Mesenchymal stem cell (in vitro differentiated cells and primary cell): ENCODE measurements at places on chromosomes 1 and 21.

GRCh38 chr1:147504801-147505311, 36.4 kb upstream of the BCL9 start:
- DNase-seq, result peak; percentile 40

GRCh38 chr1:228120857-228121489, 11.9 kb upstream of the MRPL55 start:
- no peak for DNase-seq

DNA sequence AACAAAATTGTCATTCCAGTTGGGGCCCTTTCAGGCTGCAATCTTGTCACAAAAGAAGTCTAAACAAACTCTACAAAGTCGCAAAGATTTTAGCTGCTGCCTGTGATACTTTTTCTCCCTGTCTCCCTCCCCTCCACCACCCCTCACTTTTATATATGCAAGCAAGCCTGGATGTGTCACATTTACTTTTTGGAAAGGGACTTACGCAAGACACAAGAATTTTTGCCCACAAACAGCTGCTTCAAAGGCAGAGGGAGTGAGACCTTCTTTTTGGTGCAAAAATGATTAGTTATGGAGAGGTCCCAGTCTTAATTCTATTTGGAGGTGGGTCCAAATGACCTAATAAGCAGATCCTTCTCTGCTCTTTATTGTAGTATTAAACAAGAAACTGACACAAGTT, 22.9 kb upstream of the RALGPS2 start:
- DNase-seq, result peak; percentile 27

DNA sequence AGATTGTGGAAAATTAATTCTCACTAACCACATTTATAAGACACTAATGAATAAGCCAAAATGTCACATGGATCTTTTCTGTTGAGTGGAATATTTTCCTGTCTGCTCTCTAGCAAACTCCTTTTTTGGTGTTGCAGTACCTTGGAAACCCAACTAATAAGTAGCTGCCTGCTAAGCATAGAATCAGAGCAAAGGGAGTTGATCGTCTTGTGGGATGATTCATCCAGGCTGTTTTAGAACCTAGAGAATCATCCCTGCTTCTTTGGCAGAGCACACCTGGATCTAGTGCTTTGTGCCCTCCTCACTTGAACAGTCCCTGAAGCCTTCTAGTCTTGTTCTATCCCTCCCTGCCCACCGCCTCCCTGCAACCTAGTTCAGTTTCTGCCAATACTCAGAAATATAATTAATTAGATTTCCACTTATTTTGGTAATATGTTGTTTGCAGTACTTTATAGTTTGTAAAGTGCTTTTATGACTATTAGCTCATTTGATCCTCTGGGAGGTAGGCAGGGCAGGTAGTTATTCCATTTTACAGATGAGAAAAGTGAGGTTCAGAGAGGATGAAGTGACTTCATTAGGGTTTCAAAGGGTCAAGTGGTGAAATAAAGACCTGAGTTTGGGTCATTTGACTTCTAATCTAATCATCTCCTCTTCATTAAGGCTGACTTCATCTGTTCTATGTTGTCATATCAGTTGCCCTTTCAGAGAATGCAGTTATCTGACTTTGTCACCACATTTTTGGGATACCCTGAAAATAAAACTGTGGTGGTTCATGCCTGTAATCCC, 2.5 kb downstream of the AGO4 start:
- DNase-seq, result peak; percentile 28

DNA sequence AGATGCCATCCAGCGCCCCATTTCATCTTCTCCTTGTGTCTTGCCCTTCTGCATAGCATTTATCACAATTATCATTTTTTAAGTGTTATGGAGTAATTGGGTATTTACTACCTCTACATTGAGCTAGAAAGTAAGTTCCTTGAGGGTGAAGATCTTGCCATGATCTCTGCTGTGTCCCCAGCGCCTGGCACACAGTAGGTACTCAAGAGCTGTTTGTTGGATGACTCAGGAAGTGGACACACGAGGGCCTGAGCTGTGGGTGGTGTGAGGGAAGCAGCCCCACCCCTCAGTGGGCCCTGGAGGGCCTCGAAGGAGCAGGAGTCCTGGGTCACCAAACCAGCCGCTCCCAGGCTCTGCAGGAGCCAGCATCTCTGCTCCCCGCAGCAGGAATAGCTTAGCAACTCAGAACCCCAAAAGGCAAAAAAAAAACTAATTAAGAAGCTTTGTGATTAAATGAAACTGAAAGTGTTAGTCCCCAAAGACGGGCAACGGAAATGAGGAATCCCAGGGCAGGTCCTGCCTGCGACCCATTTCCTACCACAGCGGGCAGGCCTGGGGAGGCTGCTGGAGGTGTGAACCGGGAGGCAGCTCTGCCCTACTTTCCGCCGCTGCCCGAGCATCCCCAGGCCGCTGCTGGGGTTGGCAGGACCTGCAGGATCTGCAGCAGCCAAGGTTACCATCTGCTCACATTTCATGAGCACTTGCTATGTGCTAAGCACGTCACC, 87.7 kb downstream of the LACTBL1 start:
- DNase-seq, result no peak

GRCh38 chr1:72003092-72003491, 279.2 kb downstream of the NEGR1 start:
- no peak for DNase-seq

DNA sequence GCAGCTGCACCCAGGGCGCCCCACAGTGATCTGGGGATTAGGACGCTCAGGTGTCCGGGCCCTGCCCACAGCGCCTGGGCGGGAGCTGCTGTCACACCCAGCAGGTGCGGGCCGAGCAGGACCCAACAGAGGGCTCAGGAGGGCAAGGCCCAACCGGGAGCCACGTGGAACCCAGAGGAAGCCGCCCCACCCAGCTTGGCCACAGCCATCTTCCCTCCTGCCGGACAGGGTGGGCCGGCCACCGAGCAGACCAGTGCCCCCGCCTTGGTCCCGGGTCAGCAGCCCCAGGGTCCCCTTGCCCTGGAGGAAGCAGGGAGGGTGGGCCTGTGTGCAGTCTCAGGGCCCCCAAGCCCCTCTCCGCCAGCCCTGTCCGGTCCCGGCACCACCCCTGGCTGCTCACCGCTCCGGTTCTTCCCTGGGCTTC, 6.3 kb upstream of the TTLL10 start:
- DNase-seq, result no peak

- DNase-seq, result peak; percentile 39
Measured at GRCh38 chr1:232435729-232436128, 194.2 kb downstream of the SIPA1L2 start.

DNA sequence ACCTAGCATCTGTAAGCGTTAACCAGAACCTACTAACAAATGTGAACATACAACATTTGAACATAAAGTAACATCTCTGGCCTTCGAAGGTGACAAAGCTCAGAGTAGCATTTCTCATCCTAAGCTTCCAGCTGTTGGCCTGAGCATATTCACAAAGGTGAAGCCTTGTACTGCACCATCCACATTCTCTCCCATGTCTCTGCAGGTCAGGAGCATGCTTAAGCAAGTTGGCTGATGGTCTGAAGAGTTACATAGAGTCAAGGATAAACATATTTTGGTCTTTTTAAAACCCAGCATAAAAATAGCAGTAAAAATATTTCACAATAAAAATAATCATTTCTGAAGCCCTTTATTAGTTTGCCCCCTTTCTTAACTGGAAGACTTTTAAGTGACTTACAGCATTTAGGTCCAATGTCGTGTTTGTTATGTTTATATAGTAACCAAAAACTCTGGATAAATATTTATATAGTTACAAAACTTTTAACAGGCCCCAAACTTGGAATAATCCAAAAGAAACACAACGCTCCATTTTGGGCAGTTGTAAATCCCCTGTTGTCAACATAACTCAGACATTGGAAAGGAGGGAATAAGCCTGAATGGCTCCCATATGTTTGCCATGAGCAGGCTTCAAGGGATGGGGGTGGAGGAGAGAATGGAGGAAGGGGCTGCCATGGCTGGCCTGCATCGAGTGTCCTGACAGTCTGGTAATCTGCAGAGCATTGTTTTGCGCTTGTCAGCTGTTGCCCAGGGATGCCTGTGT, 42.8 kb upstream of the ENAH start:
- DNase-seq, result peak; percentile 72

- peak; percentile 64 for DNase-seq
Measured at GRCh38 chr1:2230781-2231531, 2.8 kb downstream of the SKI start.

DNA sequence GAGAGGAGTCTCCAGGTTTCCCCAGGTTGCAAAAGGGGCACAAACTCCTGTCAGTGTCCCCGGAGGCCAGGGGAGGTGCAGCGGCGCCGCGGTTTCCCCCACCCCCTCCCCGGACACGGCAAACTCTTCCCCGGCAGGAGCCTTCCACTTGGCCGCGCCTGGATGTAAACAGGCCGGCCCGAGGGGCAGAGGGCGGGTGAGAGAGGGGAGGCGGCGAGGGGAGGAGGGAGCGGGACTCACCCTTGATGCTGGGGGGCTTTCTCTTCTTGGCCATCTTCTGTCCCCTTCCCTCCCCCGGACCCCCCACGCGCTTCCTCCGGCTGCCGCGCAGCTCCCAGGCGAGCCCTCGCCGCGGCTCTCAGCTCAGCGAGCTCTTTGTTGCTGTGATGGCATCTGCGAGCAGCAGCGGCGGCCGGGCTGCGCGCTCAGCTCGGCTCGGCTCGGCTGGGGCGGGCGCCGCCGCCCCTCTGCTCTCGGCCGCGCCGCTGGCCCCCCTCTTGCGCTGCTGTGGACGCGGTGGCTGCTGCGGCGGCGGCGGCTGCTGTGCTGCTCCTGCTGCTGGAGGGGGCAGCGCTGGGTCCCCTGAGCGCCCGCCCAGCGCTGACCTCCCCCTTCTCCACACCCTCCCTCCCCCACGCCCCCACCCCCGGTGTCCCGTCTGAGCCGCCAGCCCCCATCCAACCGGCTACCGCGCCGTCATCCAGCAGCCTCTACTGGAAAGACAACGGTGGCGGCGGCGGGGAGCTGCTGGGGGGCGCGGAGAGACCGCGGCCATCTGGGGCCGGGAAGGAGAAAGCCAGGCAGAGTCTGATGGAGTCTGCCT, 4.9 kb upstream of the SLC44A5 start:
- DNase-seq, result peak; percentile 43

DNA sequence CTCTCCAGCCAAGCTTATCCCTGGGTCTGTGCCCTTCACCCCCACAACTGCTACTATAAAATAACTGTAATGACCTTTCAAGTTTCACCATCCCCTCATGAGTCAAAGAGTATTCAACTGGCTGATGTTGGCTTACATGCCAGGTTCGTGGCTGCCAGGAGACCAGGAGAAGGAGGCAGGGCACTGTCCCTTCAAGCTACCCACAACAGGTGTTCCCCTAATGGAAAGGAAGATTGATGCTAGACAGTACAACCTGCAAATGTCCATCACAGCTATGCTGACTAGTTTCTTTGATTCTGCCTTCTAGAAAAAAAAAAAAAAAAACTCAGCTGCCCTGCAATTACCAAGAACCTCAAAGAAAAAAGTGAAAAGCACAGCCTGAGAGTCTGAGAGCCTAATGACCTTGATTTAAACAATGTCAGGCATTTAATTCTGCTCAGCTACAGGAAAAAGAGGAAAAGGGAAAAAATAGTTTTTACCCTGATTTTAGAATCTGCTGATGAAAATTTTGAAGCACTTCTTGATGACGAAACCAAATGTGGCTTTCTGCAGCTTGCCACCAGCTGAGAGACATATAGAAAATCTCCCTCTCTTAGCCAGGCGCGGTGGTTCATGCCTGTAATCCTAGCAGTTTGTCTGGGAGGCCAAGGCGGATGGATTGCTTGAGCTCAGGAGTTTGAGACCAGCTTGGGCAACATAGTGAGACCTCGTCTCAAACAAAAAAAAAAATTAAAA, 82.7 kb upstream of the ROR1 start:
- DNase-seq, result no peak
